ENCODE measurements at places on chromosomes 5 and 9.

DNA sequence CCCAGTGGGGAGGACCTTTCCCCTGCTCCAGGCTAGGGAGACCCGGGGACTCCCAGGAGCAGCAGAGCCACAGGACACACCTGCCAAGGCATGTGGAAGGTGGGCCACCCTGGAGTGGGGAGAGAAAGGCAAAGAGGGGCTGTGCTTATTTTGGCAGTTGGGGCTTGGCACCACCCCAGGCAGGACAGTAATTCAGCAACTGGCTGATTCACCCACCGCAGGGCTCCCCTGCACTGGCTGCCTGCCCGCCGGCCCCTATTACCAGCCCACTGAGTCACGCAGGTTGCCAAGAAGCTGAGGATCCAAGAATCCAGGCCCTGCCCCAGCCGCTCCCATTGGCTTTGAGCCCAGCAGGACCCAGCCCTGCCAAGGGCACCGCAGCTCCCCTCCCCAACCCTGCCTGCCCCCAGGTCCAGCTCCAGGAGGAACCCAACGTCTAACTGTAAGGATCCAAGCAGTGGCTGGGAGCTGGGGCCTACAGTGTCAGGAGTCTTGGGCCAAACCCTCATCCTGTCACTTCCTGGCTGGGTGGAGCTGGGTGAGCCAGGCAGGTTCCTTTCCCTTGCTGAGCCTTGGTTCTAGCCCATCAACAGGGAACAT, 14.2 kb upstream of the RALGDS start:
- H3K27ac ChIP-seq: peak overlapping the region; percentile 100
- peak; percentile 60 for DNase-seq
- no peaks in the 10 kb centered on the region for H3K27me3 ChIP-seq
- peaks cover 67% of the 10 kb centered on the region for H3K4me1 ChIP-seq
- H3K4me3 ChIP-seq: no peak overlapping the region

DNA sequence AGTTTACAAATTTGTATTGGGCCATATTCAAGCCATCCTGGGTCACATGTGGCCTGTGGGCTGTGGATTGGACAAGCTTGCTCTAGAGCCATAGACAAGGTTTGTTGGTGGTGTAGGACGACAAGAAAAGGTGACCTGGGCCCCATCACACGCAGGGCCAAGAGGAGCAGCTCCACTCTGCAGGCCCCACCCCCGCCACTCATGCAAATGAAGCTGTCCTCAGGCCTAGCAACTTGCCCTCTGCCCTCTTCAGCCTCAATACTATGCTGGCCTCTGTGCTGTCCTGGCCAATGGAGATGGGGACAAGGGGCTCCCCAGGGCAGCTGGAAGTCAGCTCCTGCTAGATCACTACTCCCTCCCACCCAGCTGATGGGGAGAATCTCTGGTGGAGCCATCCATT, 55.2 kb upstream of the TMEM252 start:
- H3K27ac ChIP-seq: no peak overlapping the region
- H3K27me3 ChIP-seq: no peaks in the 10 kb centered on the region
- DNase-seq: no peak
- H3K36me3 ChIP-seq: no peaks in the 10 kb centered on the region

GRCh38 chr9:76887951-76888350, 18.0 kb downstream of the PRUNE2 start:
- H3K4me3 ChIP-seq: no peak overlapping the region
- DNase-seq: no peak
- no peak overlapping the region for H3K27ac ChIP-seq
- H3K27me3 ChIP-seq: peaks cover 5% of the 10 kb centered on the region
- no peaks in the 10 kb centered on the region for H3K36me3 ChIP-seq

GRCh38 chr9:33813712-33814641, 3.0 kb upstream of the UBE2R2 start:
- no peaks in the 10 kb centered on the region for H3K36me3 ChIP-seq
- H3K4me1 ChIP-seq: peaks cover 11% of the 10 kb centered on the region
- no peak overlapping the region for H3K4me3 ChIP-seq
- H3K27ac ChIP-seq: peak overlapping the region; percentile 45

DNA sequence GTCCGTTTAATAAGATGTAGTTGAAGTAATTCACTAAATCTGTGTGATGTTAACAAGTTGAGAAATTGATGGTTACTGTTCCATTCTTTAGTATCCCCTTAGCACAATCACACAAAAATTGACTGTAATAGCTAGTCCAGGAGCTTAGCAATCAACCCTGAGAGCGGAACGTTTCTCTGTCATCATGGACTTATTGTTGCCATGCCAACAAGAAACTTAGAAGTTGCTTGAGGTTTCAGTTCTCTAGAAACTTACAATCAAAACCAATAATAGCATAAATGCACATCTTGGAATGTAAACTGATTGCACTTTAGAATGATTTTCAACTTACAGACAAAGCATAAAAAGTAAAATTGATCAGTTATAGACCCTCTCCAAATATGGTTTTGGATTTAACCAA, 125.4 kb upstream of the ANKH start:
- H3K27me3 ChIP-seq: no peaks in the 10 kb centered on the region
- H3K36me3 ChIP-seq: no peaks in the 10 kb centered on the region
- no peaks in the 10 kb centered on the region for H3K4me1 ChIP-seq
- H3K27ac ChIP-seq: no peak overlapping the region
- H3K4me3 ChIP-seq: no peak overlapping the region
- DNase-seq: peak; percentile 77

GRCh38 chr9:131618071-131618479, 72.8 kb downstream of the PRRT1B start:
- peaks cover 19% of the 10 kb centered on the region for H3K4me1 ChIP-seq
- DNase-seq: peak; percentile 85
- H3K27me3 ChIP-seq: no peaks in the 10 kb centered on the region
- H3K27ac ChIP-seq: peak overlapping the region; percentile 31

GRCh38 chr9:71897577-71897976, 13.4 kb downstream of the ABHD17B start:
- H3K4me3 ChIP-seq: no peak overlapping the region
- H3K4me1 ChIP-seq: peaks cover 4% of the 10 kb centered on the region
- peak; percentile 22 for DNase-seq
- H3K27me3 ChIP-seq: no peaks in the 10 kb centered on the region
- H3K36me3 ChIP-seq: no peaks in the 10 kb centered on the region

Data from muscle of leg (tissue), 16 donors.